ENCODE measurements at places on chromosomes 1 and 21. TPM values are rescaled to one million over a fixed set of nuclear protein-coding genes. Genes with fewer than 3 reads are reported as not detected.

Gene CLDN19
- 0.12 TPM for total RNA-seq

Gene OR2AK2
- total RNA-seq = not detected

Gene LCE7A
- total RNA-seq = 5.1 TPM

Gene OR6K3
- total RNA-seq = not detected

Gene SH3D21
- 16.3 TPM for total RNA-seq

Gene MMEL1
- total RNA-seq = 3.5 TPM

Gene CNIH3
- total RNA-seq = 1.9 TPM

Gene TBX15
- 17.0 TPM for total RNA-seq

Gene UBQLN4
- total RNA-seq = 26.7 TPM

Gene TMIGD3
- total RNA-seq = 0.68 TPM

Gene IGSF21
- total RNA-seq = 3.0 TPM

Gene ELF3
- 9.8 TPM for total RNA-seq

Gene SPATA17
- 1.6 TPM for total RNA-seq

Gene FCRL5
- total RNA-seq = not detected

Gene CFHR3
- total RNA-seq = not detected

Gene ASPM
- 7.0 TPM for total RNA-seq

Gene TRIM67
- 0.03 TPM for total RNA-seq

Data from lower leg skin (tissue), 4 donors.